ENCODE measurements at places on chromosomes 2 and 18.

DNA sequence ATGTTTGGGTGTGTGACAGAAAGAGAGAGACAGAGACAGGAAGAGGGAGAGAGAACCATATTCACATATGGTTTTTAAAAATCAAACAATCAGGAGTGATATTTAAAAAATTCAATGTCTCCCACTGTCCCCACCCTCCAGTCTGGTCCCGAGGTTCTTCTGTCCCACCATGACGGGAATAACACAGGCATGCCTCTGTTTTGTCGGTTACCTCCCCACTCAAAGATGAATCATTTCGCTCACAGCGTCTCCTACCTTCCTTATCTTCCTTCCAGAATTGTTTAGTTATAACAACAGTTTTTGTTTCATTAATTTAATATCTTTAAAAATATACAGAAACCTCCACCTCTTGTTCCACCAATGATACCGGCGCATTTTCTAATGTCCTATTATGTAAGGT is 113.0 kb downstream of the KCNF1 start:
- H3K4me1 ChIP-seq, result no peaks in the 10 kb centered on the region
- H3K4me3 ChIP-seq, result no peak overlapping the region
- no peak overlapping the region for H3K27ac ChIP-seq
- no peak for DNase-seq

GRCh38 chr18:69664399-69664798 is 263.7 kb downstream of the DOK6 start:
- H3K27ac ChIP-seq, result no peak overlapping the region
- H3K4me3 ChIP-seq, result no peak overlapping the region

DNA sequence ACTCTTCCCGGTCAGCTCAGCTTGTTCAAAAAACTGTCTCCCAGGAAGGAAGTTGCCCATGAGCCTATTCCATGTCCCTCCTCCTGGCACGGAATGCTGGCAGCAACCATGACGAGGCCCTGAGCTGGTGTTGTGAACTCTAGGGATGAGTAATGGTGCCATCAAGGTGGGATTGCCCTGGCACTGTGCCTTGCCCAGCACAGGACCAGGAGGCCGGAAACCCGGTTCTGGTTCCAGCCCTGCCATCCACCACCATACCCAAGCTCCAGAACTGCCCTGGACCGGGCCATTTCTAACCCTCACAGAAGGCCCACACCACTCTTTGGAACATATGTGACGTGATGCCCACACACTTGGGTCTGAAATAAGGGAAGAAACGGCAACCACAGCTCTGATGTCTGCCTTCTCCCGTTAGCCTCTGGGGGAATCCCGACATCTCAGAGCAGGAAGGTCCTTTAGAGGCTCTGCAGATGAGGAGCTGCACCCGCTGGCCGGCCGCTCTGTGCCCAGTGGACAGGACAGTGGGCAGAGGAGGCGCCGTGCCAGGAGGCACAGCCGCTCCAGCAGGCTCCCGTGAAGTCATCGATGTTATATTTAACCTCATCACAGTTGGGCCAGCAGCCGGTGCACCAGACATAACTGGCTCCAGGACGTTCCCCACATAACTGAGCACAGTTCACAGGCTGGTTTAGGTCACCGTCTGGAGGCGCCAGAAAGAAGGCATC is 462.1 kb upstream of the ID2 start:
- no peaks in the 10 kb centered on the region for H3K27me3 ChIP-seq
- no peaks in the 10 kb centered on the region for H3K36me3 ChIP-seq

DNA sequence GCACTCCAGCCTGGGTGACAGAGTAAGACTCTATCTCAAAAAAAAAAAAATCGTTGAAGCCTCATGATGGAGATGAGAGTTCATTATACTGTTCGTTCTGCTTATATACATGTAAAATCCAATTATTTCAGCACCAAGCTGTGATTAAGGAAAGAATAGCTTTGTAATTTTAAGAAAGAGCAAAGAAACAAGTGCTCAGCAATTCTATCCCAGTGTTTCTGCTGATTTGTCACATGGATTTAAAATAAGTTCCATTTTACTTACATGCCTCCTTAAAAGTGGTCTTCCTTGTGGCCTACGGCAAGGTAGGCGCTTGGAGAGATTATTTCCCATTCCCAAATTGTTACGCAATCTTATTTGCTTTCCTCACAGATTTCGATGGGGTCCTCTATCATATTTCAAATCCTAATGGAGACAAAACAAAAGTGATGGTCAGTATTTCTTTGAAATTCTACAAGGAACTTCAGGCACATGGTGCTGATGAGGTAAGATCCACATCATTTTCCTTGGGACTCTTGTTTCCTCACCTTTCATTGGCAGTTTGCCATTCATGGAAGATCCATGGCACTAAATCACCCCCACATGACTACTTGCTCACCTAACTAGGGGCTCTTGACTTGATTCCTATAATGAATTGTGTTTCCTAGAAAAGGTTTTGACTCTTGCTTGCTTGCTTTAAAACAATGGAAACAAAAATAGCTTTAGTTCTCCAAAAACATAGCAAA is 11.5 kb downstream of the ARPC2 start:
- H3K27me3 ChIP-seq, result no peaks in the 10 kb centered on the region
- peaks cover 45% of the 10 kb centered on the region for H3K4me1 ChIP-seq
- DNase-seq, result no peak
- H3K36me3 ChIP-seq, result peaks cover 88% of the 10 kb centered on the region

DNA sequence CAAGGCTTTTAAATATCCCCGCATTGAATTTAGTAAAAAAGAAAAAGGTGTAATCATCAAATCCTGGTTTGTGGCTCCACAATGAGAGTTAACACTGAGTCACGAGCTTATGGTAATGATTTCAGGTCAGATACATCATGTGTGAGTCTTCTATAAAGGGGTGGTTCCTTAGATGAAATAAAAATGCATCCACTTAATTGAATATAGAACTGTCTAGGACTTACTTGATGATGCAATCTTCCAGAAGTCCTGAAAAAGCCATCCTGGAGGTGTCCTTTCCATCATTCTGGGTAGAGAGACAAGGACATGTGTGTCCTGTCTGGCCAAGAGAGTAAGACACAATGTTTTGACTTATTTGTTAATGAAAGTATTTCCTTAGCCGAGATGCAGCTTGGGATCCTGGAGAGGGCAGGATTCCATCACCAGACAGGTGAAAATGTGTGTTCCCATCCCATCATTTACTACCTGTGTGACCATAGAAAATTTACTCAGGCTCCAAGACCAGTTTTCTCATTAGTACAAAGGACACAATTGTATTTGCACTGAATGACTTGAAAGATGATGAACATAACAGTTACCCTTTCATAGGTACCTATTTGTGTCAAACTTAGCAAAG is 1539.8 kb upstream of the PIK3C3 start:
- DNase-seq, result no peak
- H3K36me3 ChIP-seq, result no peaks in the 10 kb centered on the region
- H3K27ac ChIP-seq, result no peak overlapping the region
- H3K4me1 ChIP-seq, result no peaks in the 10 kb centered on the region
- no peak overlapping the region for H3K4me3 ChIP-seq

- peaks cover 44% of the 10 kb centered on the region for H3K36me3 ChIP-seq
- H3K27me3 ChIP-seq, result no peaks in the 10 kb centered on the region
- no peak for DNase-seq
Measured at GRCh38 chr18:70127359-70127758, 78.1 kb downstream of the RTTN start.

GRCh38 chr2:7730449-7730848 is 813.2 kb downstream of the RNF144A start:
- H3K27ac ChIP-seq, result no peak overlapping the region
- H3K27me3 ChIP-seq, result no peaks in the 10 kb centered on the region
- no peaks in the 10 kb centered on the region for H3K36me3 ChIP-seq
